ENCODE measurements at places on chromosomes 11 and 22.

- DNase-seq, result no peak
Measured at GRCh38 chr11:70126494-70126893, 48.4 kb downstream of the ANO1 start.

DNA sequence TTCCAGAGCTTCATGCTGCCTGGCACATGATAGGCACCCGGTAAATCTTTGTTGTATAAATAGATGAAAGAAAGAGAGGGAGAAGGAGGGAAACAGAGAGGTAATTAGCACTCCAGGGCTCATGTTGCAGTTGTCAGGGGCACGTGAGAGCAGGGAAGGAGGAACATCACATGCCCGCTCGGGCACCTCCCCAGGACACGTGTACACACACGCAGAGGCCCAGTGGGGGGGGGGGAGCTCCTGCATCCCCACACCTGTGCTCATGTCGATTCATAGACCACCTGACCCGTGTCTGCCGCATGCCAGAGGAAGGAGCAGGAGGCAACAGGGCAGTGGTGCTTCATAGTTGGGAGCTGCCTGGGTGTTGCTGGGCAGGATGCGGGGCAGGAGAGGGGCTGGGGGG is 37.1 kb upstream of the NNMT start:
- DNase-seq, result no peak

DNA sequence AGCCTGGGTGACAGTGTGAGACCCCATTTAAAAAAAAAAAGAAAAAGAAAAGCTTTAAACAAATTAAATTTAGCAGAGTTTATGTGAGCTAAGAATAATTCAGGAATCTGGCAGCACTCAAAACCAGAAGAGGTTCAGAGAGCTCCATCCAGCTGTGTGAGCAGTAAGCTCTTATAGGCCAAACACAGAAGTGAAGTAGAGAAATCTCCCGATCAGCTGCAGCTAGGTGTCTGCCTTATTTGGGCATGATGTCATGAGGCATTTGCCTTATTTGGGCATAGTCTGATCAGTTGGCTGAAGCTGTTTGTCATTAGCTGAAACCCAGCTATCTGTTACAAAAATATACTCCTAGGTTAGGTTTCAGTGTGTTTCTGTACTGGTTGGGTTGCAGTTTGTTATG is 8.2 kb downstream of the MS4A15 start:
- DNase-seq, result no peak

GRCh38 chr11:66875378-66875777 is 18.5 kb downstream of the LRFN4 start:
- no peak for DNase-seq

GRCh38 chr11:95922099-95922498 is 1.8 kb downstream of the MTMR2 start:
- no peak for DNase-seq

GRCh38 chr22:49014227-49015201 is 813.2 kb downstream of the BRD1 start:
- no peak for DNase-seq
